ENCODE measurements at places on chromosomes 2 and 18.

- DNase-seq: no peak
Measured at GRCh38 chr2:9141091-9141667, 65.4 kb upstream of the ASAP2 start.

DNA sequence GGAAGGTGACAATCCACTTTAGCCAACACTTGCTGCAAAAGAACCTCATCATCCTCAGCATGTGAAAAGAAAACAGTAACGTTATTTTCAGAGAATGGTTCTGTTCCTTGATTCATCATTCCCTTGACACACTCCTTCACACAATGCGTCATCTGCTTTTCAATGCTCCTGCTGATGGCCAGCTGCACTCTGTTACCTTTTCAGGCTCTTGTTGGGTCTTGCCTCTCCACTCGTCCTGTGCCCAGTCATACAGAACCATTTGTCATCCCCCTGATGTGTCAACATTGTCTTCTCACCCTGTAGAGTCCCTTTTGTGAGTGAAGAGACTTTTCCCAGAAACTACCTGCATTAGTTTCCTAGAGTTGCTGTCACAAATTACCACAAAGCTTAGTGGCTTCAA, 12.2 kb upstream of the DTNA start:
- no peak for DNase-seq

DNA sequence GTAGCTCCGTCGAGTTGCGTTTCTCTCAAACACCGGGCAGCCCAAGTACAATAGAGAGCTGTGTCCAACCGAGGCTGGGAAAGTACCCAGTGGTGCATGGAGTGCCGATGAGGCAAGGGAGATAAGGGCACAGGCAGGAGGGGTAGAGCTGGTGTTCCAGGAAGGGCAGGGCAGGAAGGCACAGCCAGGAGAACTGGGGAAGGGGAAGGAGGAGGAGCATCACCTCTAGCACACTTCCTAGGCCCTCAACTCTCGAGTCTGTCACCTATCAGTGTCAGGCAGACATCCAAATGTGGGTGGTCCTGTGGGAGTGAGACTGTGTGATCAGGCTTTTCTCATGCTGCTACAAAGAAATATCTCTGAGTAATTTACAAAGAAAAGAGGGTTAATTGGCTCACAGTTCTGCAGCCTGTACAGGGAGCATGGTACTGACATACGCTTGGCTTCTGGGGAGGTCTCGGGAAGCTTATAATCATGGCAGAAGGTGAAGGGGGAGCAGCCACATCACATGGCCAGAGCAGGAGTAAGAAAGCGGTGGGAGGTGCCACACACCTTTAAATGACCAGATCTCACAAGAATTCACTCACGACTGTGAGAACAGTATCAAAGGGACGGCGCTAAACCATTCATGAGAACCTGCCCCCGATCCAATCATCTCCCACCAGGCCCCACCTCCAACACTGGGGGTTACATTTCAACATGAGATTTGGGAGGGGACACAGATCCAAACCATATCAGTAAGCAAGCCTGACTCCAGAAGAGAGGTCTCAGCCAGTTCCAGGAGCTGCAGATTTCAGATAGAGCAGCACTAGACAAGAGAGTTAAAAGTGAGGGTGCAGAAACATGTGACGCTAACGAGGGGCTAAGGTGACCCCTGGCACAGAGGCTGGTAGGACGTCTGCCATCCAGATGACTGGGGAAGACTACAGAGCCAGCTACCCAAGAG, 75.7 kb downstream of the MBOAT2 start:
- no peak for DNase-seq

GRCh38 chr2:120037995-120038541, 25.2 kb downstream of the EPB41L5 start:
- no peak for DNase-seq

DNA sequence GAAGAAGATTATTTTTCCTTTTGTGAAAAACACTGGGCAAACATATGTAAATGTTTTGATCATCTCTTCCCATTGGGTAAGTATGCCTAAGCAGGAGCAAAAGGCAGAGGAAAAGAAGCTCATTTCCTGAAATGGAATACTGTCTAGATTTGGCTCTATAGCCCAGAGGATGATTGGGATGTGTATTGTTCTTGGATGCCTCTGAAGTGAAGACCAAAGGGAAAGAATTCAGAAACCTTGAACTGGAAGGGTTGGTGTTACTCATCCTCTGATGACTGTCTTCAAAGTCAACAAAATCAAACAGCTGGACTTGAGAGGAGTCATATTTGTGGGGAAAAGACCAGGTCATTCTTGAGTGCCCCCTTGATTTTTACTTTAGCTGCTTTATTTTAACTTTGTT, 112.6 kb upstream of the NT5C1B start:
- no peak for DNase-seq

DNA sequence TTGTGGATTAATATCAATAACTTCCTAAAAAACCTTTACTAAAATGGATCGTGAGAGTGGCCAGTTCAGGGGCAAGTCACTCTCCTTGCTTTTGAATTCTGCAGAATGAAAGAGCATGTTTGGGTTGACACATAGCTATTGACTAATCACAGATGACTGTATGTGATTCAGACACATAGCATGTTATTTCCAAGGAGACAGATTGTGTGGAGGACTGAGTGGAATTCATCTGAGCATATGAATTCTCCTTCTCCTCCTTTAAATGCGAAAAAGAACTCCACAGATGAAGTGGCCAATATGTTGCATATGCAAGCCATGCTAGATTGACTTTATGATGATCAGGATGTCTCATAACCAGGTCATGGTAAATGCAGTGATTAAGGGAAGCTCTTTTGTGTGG, 249.4 kb upstream of the FAM98A start:
- no peak for DNase-seq

- DNase-seq: no peak
Measured at GRCh38 chr2:235810252-235810651, 316.4 kb downstream of the AGAP1 start.

DNA sequence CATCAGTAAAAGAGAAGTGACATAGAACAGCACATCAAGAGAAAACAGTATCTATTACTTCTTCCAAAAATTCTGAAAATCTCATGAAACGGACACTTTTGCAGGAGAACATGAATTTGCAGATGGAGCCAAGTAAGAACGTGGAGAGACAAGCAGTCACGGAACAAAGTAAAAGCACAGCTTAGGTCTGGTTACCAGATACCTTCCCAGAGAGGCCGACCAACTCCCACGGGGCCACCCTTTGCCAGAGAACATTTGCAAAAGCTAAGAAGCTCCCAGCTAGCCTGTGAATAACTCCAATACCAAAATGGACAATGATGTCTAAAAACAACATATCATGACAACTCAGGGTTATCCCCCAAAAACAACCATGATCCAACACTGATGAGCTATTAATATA, 38.9 kb downstream of the THAP4 start:
- DNase-seq: no peak

DNA sequence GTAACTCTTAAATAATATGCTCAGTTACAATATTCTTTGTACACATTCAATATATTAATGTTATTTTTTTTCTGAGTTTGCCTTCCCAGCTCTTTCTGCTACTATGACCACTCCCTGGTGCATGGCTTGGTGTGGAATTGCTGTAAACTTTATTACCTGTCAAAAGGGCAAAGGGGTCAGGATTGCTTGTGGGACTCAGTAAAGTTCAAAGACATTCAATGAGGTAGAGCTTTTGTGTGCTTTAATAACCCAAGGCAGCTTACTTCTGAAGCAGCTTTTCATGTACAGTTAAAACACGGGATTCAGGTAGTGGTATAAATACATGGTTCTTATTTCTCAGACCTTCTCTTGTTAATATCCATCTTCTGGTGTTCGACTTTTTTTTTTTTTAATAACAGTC, 132.8 kb downstream of the MEIS1 start:
- no peak for DNase-seq

DNA sequence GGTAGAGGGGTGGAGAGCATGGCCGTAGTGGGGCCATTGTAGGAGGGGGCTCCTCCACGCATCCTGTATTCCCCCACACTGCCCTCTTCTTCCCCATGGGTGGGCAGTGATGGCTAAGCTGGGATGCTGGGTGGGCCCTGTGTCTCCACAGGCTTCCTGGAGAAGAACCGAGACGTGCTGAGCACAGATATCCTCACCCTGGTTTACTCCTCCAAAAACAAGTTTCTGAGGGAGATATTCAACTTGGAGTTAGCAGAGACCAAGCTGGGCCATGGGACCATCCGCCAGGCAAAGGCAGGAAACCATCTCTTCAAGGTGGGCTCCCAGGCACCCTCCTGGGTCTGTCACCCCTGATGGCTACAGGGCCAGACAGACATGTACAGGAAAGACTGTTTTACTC, 52.8 kb downstream of the MYO7B start:
- DNase-seq: no peak

DNA sequence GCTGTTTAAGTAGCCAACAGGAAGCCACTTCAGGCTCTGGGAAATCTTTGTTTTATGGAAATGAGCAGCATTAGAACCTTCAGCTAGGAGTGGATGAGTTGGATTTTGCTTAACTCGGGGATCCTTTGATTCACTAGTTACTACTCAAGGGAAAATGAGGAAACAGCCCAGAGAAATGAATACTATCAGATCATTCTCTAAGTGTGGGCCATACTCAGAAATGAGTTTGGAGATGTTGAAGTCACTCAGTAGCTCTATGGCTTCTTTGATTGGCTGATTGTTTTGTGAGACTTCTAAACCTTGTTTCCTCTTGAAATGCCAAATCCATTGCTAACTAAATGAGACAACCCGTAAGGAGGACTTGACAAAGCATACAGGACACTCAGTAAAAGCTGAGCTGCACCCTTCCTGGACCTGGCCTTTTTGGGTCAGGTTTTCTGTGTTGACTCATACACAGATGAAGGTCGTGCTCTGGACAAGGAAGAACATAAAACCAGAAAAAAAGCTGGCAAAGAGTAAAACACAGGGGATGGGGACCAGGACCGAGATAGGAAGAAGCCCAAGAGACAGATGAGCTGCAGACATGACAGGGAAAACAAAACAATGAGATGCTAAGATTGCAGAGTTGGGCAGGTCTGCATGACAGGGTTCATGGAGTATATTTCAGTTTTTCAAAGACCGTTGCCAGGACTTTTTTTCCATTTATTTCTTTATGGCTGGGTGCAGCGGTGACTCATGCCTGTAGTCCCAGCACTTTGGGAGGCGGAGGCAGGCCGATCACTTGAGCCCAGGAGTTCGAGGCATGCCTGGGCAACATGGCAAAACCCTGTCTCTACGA, 41.6 kb downstream of the INO80C start:
- DNase-seq: no peak

GRCh38 chr2:127762846-127763245, 48.1 kb downstream of the WDR33 start:
- DNase-seq: no peak

- DNase-seq: no peak
Measured at GRCh38 chr2:211204456-211204855, 648.1 kb downstream of the CPS1 start.

GRCh38 chr18:26335571-26336487, 109.6 kb downstream of the TAF4B start:
- DNase-seq: no peak

- DNase-seq: no peak
Measured at GRCh38 chr2:16326711-16327300, 338.8 kb downstream of the CYRIA start.

DNA sequence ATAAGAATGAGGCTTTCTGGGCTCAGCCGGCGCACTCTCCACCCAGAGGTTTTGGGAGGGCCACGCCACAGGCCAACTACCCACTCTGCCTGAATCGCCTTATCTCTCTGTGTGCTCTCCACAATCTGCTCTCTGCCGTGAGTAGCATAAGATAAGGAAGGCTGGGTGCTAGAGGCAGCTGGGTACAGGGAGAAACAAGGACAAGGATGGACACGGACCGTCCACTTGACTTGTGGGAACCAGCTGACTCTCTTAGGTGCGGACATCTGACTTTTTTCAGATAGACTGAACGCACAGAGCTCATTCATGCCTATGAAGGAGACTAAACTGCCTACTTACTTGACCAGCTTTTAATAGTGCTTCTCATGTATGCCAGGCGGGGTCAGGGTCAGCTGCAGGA, 14.3 kb downstream of the NPAS2 start:
- DNase-seq: no peak

DNA sequence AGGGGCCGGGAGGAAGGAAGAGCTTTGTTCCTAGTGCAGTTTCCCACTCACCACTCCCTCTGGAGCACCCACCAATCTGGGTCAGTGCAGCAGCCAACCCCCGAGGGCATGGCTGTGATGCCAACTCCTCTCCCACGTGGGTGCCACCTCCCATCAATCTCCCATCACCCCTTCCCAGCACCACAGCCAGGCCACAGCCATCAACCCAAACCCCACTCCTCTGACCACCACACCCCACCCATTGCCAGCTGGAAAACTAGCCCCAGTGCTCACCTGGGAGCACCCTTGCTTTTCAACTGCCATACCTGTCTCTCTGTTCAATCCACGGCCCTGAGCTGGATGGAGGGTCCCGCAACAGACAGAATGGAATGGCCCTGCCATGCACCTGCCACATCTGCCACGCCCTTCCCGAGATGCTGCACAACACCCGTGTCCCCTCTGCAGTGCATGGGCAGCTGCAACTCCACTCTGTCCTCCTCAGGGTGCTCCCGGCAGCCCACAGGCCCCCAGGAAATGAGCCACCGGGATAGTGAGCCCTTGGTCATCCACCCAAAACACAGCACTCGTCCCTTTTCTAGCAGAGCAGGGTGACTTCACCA, 112.4 kb upstream of the ID2 start:
- no peak for DNase-seq
